ENCODE measurements at places on chromosomes 5 and 9.

GRCh38 chr5:135032999-135033861 is 798 bp downstream of the PITX1 start:
- no peak for DNase-seq

- DNase-seq: no peak
Measured at GRCh38 chr5:24649531-24649930, 4.8 kb upstream of the CDH10 start.

DNA sequence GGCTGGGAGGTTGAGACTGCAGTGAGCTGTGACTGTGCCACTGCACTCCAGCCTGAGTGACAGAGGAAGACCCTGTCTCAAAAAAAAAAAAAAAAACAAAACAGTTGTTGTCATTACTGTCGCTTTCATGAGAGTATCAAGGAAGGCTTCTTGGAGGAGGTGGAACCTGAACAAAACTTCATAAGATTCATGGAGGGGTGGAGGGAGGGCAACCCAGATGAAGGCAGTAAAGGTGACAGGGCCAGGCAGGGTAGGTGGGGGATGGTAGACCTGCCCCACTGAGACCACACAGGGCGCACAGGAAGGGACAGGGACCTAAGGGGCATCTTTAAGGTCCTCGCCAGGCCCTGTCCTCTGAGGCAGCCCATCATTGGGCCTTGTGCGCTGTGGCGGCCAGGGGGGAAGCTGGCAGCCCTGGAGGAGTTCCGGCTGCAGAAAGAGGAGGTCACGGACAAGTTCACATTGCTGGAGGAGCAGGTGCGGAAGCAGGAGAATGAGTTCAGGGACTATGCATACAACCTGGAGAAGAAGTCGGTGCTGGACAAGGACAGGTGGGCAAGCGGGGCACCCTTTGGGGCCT is 3.5 kb downstream of the CFAP157 start:
- no peak for DNase-seq

- no peak for DNase-seq
Measured at GRCh38 chr9:135791431-135792267, 89.7 kb downstream of the KCNT1 start.

GRCh38 chr9:114425126-114425525 is 37.3 kb upstream of the AKNA start:
- no peak for DNase-seq

DNA sequence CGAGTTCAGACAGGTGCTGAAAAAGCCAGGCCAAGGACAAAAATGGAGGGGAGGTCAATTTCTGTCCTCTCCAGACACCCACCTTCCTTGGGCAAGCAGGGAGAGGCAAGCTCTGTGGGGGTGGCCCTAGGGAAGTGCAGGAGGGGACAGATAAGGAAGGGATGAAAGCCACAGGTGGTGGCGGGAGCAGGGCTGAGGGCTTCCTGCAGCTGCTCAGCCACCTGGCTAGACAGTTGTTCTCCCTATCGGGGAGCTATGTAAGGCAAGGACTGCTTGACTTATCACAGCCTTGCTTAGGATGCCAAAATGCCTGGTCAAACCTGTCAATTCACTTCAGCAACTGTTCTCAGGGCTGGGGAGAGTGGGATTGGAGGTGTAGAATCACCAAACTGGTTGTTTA is 266.1 kb downstream of the ZSWIM6 start:
- no peak for DNase-seq

- DNase-seq: no peak
Measured at GRCh38 chr5:139137697-139138096, 60.5 kb downstream of the SIL1 start.

DNA sequence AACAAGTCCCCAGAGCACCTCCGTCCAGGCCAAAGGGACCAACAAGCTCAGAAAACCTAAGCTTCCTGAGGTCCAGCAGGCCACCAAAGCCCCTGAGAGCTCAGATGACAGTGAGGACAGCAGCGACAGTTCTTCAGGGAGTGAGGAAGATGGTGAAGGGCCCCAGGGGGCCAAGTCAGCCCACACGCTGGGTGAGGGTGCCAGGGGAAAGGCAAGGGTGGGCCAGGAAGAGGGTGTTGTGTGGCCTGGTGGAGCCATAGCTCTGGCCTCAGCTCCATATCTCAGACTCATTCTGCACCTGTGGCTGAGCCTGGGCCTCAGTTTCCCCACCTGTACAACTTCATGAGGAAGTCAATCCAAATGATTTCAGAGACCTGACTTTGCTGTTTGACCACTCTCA is 20.7 kb downstream of the CD74 start:
- no peak for DNase-seq

- no peak for DNase-seq
Measured at GRCh38 chr9:90822866-90823265, 21.2 kb downstream of the SYK start.
